ENCODE measurements at places on chromosomes 1 and 21.

GRCh38 chr1:233908092-233908491 lies 3.6 kb downstream of the SLC35F3 start:
- DNase-seq: no peak

DNA sequence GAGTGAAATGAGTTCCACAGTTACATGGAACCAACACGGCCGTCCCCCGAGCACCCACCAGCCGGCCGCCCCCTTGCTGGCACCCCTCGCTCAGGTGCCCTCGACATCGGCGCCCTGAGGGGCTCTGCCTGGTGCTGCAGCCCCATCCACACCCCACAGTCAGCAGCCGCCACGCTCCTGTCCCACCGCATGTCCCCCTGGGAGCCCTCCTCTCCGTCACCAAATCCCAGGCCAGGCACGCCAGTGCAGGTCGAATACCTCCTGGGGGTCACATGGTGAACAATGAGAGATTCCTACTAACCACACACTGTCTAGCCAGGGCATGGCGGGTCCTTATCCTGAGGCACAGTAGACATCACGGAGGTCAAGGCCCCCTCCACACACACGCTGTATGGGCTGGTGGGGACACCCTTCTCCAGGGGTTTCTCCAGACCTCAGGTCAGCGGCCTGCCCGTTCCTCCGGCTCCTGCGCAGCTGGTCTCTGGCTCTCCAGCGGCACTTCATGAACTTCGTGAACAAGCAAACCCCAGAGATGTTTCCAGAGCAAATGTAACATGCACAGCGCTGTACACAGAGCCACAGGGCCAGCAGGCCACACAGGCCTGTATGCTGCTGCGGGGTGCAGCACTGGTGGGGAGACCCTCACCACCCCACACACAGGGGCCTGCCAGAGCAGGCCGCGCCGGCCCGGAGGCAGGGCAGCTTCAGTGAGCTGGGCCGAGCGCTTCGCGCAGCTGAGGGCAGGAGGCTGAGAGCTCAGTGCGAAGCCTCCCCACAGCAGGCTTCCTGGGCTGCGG lies 21.8 kb downstream of the POFUT2 start:
- DNase-seq: no peak

- no peak for DNase-seq
These were observed 43.5 kb downstream of the TRIM33 start for GRCh38 chr1:114467491-114467890.

- no peak for DNase-seq
These were observed 19.6 kb upstream of the PDPN start for GRCh38 chr1:13564073-13564472.

GRCh38 chr21:43865540-43866259 lies 677 bp downstream of the AGPAT3 start:
- DNase-seq: peak; percentile 4

GRCh38 chr1:50978144-50978851 lies 8.3 kb downstream of the CDKN2C start:
- peak; percentile 29 for DNase-seq

DNA sequence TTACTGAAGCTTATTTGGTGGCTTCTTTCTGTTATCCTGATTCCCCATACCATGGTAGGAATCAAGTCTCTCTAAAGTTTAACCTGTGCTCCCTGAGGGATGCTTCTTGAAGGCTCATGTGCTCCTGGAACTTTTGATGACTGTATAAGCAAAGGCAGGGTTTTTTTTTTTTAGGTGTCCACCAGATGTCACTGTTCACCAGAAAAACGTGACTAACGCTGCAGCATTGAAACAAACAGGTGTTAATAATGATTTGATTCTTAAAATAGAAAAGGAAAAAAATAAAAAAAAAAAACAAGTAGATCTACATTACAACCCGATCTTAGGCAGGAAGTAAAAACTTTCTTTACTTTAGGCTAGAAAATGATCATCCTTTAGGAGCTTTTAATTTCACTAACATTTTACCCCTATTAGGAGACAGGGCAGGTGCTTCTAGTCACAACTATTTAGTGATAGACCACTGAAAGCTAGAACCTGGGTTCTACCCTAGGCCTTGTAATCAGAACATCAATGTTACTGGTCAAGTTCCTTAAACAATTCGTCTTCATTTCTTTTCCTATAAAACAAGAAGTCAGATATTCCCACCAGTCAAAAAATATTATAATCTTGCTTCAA lies 223.0 kb downstream of the PLA2G4A start:
- DNase-seq: peak; percentile 4

- no peak for DNase-seq
These were observed 54.2 kb downstream of the ITSN1 start for GRCh38 chr21:33696465-33696864.

DNA sequence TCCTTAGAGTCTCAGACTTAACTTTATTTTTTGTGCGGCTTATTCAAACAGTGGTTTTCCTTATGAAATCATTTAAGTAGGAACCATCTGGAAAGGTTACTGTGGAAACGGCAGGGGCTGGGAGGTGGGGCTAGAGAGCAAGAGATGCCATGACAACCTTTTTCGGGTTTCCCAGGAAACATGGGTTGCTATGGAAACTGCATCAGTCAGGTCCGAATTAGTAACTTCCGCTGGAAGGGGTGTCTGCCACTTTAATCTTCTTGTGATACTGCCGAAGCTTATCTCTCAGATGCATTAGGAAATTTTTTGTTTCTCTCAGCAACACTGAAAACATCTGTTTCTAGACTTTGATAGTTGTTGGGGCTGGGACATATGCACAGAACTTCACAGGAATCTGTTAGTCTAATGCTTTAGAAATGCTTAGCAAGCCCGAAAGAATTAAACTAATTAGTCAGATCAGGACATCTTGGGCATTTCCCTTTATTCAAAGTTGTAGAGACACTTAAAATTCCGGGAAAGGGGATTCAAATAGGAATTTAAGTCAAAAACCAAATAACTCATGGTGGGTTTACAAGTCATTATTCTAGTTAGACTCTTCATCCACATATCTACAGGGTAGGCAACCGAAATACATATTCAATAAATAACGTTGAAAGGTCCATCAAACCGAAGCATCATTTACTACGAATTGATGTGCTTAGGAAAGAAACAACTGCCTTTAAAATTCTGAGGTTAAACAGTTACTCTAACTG lies 2.6 kb downstream of the KCNA3 start:
- DNase-seq: no peak

- no peak for DNase-seq
These were observed 19.9 kb upstream of the PTCH2 start for GRCh38 chr1:44862829-44863401.

DNA sequence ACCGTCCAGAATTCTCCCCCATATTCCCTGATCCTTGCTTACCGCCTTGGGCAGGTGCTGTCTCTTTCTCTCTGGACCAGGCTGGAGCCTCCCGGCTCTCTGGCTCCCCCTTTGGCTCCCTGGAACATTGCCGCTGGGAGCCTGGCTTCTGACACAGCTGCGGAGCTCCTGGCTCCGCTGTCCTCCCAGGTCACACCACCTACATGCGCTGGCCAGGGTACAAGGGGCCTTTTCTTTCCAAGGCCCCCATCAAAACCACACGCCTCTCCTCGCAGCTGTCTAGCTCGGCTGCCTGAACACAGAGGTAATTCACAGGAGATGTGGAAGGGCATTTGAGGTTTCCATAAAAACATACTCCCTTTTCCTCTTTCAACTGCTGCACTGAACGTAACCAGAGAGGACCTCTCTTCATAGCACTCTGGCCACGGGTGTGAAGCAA lies 7.5 kb upstream of the ZNF648 start:
- DNase-seq: no peak

DNA sequence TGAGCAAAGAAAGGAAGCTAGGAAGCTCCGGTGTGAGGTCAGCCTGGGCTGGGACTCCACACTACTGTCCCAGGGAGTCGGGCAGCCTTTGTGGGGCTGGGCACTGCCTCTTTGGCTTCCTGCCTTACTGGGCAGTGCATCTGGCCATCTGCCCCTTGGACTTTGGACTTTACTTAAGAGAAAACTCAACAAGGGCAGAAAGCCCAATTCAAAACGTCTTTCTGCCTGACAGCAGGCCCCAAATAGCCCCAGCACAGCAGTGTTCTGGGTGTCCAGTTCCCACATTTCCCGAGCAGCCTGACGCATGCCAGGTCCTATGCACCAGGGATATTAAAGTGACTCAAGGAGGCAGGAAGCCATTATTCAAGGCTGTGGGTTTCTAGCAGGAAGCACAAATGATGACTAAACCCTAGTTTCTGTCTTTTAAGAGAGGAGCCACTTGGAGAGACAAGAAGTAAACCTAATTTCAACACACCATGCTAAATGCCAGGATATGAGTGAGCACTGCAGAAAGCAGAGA lies 37.9 kb upstream of the EDEM3 start:
- peak; percentile 87 for DNase-seq

DNA sequence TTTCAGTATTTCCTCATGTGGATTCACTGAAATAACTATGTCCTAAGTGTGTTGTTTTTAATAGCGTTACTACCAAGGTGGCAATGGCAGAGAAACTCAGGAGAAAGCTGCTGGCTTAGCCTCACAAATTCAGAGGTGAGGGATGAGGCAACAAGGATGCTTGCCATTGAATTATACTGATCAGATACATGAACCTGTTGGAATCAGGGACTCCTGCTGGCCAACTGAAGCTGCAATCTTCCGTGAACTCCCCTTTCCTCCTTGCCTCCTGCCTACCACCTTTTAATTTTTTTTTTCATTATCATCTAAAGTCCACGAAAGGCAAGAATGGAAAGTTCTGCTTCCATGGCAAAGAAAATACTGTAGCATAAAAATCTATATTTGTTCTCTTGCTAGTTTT lies 254.7 kb downstream of the NFIA start:
- DNase-seq: no peak

All from amniotic stem cell (primary cell).